ENCODE measurements at places on chromosomes 2 and 18. TPM values are rescaled to one million over a fixed set of nuclear protein-coding genes. Genes with fewer than 3 reads are reported as not detected.

SERPINB4 gene
- not detected for total RNA-seq

UGT1A3 gene
- total RNA-seq: not detected

SANBR gene
- 3.2 TPM for total RNA-seq

CFAP221 gene
- not detected for total RNA-seq

UCN gene
- total RNA-seq: 6.6 TPM

GLS gene
- total RNA-seq: 87.8 TPM

Measured in A375 (cell line).